ENCODE measurements at places on chromosomes 4 and X. TPM values are rescaled to one million over a fixed set of nuclear protein-coding genes. Genes with fewer than 3 reads are reported as not detected.
A peak's percentile ranks its signal among the peaks of the same experiment; 100 is the strongest.

DNA sequence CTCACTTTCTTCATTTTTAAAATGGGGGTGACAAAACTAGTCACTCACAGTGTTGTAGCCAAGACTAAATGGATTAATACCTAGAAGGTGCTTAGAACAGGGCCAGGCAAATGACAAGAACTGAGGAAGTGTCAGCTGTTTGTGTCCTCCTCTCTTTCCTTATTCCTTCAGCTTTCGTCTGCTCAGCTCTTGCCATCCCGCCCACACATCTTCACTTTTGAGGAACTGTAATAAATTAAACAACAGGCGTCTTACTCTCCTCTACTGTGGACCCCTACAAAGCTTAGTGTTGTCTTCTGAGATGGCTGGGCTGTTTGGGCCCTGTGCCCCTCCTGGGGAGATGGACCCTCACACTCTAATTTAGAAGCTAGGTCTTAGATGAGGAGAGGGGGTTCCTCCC, 2.7 kb downstream of the HPSE start:
- DNase-seq: no peak

- DNase-seq: no peak
Observed at GRCh38 chrX:68876731-68877130, 47.9 kb downstream of the EFNB1 start.

DNA sequence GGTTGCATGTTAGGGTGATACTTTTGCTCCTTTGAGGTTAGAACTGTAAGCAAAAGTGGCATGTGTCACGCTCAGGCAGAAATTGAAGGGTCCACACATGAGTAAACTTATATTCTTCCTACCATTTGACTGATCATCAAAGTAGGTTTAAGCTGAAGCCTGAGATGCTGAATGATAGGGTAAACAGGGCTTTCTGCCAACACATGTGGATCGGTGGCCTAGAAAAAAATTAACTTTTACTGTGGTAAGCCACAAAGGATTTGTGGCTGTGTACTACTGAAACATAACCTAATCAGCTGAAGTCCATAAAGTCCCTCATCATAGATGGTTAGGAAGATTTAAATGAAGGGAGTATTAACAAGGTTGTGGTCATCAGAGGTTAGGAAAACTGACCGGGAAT, 1070.1 kb downstream of the STPG2 start:
- DNase-seq: no peak

GRCh38 chrX:34790026-34790425, 132.9 kb upstream of the TMEM47 start:
- DNase-seq: no peak

- no peak for DNase-seq
Observed at GRCh38 chr4:62899646-62900364, 1509.4 kb downstream of the TECRL start.

- DNase-seq: peak; percentile 82
Observed at GRCh38 chr4:54085284-54085683, 14.7 kb upstream of the GSX2 start.

GRCh38 chrX:54560411-54560810, 30.4 kb downstream of the GNL3L start:
- no peak for DNase-seq

GRCh38 chrX:123814343-123814742, 45.5 kb upstream of the XIAP start:
- DNase-seq: no peak

- no peak for DNase-seq
Observed at GRCh38 chr4:113825272-113825671, 63.7 kb upstream of the CAMK2D start.

DNA sequence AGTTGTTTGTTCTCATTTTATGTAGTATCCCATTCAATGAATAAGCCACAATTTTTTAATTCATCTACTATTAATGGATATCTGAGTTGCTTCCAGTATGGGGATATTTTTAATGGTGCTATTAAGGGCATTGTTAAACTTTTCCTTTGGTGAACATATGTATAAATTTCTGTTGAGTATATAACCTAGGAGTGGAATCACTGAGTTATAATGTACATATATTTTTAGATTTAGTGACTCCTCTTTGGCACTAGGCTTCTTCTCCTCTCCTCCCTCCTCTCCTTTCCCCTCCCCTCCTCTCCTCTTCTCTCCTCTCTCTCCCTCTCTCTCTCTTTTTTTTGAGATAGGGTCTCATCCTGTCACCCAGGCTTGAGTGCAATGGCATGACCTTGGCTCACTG, 26.4 kb downstream of the RBM47 start:
- DNase-seq: no peak

DNA sequence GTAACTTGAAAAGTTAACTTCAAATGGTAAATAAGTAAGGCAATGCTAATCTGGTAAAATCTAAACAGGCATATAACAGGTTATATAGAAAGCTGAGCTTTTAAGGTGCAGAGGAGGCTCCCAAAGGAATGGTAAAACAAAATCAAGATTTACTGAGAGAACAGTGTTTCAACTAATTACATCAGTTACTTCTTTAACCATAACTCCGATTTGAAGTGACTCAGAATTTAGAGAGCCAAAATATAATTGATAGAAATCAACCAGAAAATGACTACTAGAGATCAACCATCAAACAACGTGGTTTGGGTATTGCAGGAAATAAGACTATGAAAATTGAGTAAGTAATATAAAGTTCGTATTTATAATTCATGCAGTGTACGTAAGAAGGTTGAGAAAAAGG, 6.9 kb downstream of the G3BP2 start:
- no peak for DNase-seq

DNA sequence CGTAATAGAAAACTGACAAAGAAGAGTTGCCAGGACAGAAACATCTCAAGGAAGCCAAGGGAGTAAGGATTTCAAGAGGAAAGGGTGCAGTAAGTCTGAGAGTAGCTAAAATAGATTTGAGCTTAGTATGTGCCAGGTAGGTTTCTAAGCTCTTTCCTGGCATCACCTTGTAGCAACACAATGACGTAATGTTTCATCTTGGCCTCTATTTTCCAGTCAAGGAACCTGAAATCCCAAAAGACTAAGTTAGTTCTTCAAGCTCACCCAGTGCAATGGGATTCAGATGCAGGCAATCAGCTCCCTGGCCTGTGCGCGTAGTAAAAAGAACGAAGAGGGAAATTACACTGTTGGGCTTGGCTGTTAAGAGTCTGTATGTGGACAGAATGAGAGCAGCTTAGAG, 586.5 kb upstream of the TENM3 start:
- DNase-seq: no peak

GRCh38 chrX:9131066-9131465, 97.1 kb upstream of the FAM9B start:
- DNase-seq: no peak

Gene PDLIM5
- 215 TPM for polyA plus RNA-seq

Gene BEX2
- 2.7 TPM for polyA plus RNA-seq

Gene APBB2
- 3.2 TPM for polyA plus RNA-seq

Gene CABS1
- not detected for polyA plus RNA-seq

All from psoas muscle (tissue), 8 donors.